T-cell (primary cell): ENCODE measurements at places on chromosomes 5 and 9. TPM values are rescaled to one million over a fixed set of nuclear protein-coding genes. Genes with fewer than 3 reads are reported as not detected.

Gene SLC36A2
- not detected for total RNA-seq

- H3K4me3 ChIP-seq, result no peak overlapping the region
- H3K36me3 ChIP-seq, result no peaks in the 10 kb centered on the region
- H3K27me3 ChIP-seq, result no peaks in the 10 kb centered on the region
Observed at GRCh38 chr9:111891910-111892499, 4.6 kb upstream of the UGCG start.

Gene ZSWIM6
- total RNA-seq, result 9.7 TPM

Gene GDA
- not detected for total RNA-seq

DNA sequence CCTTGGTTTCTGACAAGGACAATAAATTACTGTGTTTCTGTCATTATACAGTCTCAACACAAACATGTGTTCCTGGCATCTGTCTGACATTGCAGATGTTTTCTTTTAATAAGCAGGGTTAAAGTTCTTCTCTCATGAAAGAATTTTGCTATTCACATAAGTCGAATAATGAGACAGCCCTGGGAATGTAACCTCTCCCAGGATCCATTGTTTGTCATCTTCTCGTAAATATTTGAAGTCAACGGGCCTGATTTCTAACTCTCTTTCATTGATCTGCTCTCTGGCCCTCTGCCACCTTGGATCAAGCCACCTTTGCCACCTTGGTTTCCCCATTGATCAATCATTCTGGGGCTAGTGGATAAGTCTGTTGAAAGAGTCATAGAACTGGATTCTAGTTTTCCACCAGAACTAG is 12.9 kb upstream of the CAST start:
- no peak overlapping the region for H3K27ac ChIP-seq
- H3K4me3 ChIP-seq, result no peak overlapping the region
- DNase-seq, result no peak
- H3K27me3 ChIP-seq, result no peaks in the 10 kb centered on the region
- no peaks in the 10 kb centered on the region for H3K36me3 ChIP-seq

GRCh38 chr5:1431896-1432295 is 13.3 kb downstream of the SLC6A3 start:
- H3K27ac ChIP-seq, result no peak overlapping the region
- DNase-seq, result no peak

Gene INSL6
- total RNA-seq, result not detected

DNA sequence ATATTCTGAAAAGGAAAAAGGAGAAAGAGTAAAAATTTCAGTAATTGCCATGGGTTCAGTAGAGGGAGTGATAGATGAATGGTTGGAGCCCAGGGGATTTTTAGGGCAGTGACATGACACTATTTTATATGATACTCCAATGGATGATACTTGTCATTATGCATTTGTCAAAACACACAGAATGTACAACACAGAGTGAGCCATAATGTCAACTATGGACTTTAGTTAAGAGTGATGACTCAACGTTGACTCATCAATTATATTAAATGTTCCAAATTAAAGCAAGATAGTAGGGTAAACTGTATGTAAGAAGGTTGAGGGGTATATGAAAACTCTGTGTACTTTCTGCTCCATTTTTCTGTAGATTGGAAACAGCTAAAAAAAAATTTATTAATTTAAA is 586.4 kb downstream of the TAF11L14 start:
- no peak overlapping the region for H3K27ac ChIP-seq
- no peak for DNase-seq
- no peak overlapping the region for H3K4me3 ChIP-seq
- H3K36me3 ChIP-seq, result no peaks in the 10 kb centered on the region

GRCh38 chr5:79750611-79751510 is 61.2 kb downstream of the CMYA5 start:
- DNase-seq, result no peak
- peaks cover 3% of the 10 kb centered on the region for H3K4me1 ChIP-seq
- H3K27me3 ChIP-seq, result no peaks in the 10 kb centered on the region
- no peak overlapping the region for H3K4me3 ChIP-seq
- H3K36me3 ChIP-seq, result no peaks in the 10 kb centered on the region

Gene WDR38
- total RNA-seq, result not detected

DNA sequence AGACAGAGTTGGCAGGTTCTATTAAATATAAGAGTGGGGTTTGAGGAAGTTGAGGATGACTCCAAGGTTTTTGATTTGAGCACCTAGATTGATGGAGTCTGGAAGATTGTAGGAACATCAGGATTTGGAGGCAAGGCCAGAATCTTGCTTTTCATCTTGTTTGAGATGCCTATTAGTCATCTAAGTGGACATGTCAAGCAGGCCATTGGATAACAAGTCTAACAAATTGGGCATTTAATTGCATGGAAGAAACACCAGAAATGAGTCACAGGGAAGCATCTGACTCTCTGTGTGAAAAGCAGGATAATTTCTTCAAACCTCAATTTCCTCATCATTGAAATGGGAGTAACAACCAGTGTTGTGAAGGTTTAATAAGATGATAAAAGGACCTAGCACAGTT is 53.3 kb upstream of the ARL15 start:
- H3K27ac ChIP-seq, result no peak overlapping the region
- H3K36me3 ChIP-seq, result no peaks in the 10 kb centered on the region

DNA sequence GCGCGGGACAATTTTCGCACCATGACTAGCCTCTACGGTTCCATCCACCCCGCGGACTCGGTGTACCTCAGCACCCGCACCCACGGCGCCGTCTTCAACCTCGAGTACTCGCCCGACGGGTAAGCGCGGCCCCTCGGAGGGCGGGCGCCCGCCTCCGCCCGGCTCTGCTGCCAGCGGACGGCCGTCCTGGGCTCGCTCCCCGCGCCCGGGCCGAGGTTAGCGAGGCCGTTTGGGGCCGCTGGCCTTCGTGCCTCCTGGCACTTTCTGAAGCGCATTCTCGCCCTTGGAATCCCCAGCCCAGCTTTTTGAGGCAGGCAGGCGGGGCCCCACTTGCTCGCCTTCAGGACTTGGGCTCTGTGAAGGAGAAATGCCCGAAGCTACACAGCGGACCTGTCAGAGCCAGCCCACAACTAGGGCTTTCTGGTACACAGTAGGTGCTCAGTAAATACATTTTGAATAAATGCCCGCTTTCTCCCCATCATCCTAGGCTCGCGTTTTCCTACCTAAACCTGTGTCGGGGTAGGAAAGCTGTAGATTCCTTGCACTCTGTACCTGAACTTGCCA is 772 bp downstream of the DCAF10 start:
- H3K27ac ChIP-seq, result no peak overlapping the region
- no peaks in the 10 kb centered on the region for H3K36me3 ChIP-seq
- H3K4me1 ChIP-seq, result peaks cover 16% of the 10 kb centered on the region

- no peaks in the 10 kb centered on the region for H3K27me3 ChIP-seq
- no peak overlapping the region for H3K4me3 ChIP-seq
- H3K4me1 ChIP-seq, result peaks cover 2% of the 10 kb centered on the region
- no peak overlapping the region for H3K27ac ChIP-seq
- no peaks in the 10 kb centered on the region for H3K36me3 ChIP-seq
- no peak for DNase-seq
Observed at GRCh38 chr5:56464935-56465768, 232.0 kb upstream of the ANKRD55 start.

Gene PCSK5
- 19.5 TPM for total RNA-seq

Gene TRIM7
- 1.6 TPM for total RNA-seq

Gene PPP2R2B
- 10.6 TPM for total RNA-seq

DNA sequence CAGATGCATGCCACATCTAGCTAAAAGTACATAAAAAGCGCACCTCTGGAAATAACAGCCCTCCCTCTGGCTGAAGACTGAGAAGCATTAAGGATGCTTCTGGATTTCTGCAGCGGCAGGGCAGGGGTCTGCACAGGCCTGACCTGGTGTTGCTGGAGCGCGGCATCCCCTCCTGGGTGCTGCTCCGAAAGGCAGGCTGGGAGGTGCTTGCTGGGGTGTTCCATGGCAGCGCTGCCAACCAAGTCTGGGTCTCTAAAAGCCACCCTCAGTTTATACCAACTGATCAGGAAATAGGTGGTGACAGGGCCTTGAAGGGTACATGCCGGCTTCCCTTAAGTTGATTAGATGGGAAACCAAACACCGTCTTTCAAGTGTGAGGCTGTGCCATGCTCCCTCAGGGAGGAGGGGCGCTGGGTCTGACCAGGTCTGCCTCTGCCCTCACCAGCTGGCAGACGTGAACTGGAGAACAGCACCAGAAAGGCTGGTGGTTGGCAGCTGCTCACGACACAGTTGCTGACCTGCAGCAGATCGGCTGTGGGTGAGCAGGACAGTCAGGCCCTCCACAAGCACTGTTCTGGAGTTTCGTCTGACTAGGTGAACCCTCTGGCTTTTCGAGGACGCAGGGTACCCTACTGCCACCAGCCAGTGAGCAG is 81.6 kb downstream of the DAP start:
- H3K4me1 ChIP-seq, result no peaks in the 10 kb centered on the region
- no peak overlapping the region for H3K4me3 ChIP-seq
- peaks cover 13% of the 10 kb centered on the region for H3K36me3 ChIP-seq
- H3K27ac ChIP-seq, result no peak overlapping the region

DNA sequence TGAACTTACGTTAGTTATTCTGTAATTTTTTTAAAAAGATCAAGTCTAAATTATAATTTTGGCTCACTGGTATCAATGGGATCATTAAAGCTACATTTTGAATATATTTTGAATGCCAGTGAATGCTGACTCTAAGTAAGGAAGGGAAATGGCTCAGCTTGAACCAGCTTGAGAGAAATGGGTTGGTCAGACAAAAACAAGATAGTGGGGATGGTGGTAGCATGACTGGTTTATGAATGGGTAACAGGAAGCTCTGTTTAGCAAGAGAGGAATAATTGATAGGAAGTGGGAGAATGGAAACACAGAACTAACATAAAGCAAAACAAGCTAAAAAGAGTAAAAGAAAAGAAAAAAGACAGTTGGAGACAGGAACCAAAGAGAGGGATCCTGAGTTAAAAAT is 220.2 kb downstream of the ADAMTS6 start:
- no peaks in the 10 kb centered on the region for H3K27me3 ChIP-seq
- no peak for DNase-seq
- no peak overlapping the region for H3K4me3 ChIP-seq
- no peaks in the 10 kb centered on the region for H3K4me1 ChIP-seq
- no peak overlapping the region for H3K27ac ChIP-seq

GRCh38 chr9:86660146-86660943 is 287.0 kb downstream of the GAS1 start:
- no peaks in the 10 kb centered on the region for H3K36me3 ChIP-seq
- peaks cover 2% of the 10 kb centered on the region for H3K4me1 ChIP-seq
- no peak overlapping the region for H3K27ac ChIP-seq
- no peak for DNase-seq
- H3K4me3 ChIP-seq, result no peak overlapping the region

- H3K4me1 ChIP-seq, result peaks cover 11% of the 10 kb centered on the region
- no peak for DNase-seq
- H3K36me3 ChIP-seq, result no peaks in the 10 kb centered on the region
- H3K4me3 ChIP-seq, result no peak overlapping the region
- H3K27ac ChIP-seq, result no peak overlapping the region
- no peaks in the 10 kb centered on the region for H3K27me3 ChIP-seq
Observed at GRCh38 chr9:36854751-36855150, 179.3 kb downstream of the PAX5 start.

- H3K27me3 ChIP-seq, result no peaks in the 10 kb centered on the region
- H3K27ac ChIP-seq, result no peak overlapping the region
- no peaks in the 10 kb centered on the region for H3K4me1 ChIP-seq
- no peak overlapping the region for H3K4me3 ChIP-seq
- DNase-seq, result no peak
Observed at GRCh38 chr9:77708064-77708815, 60.1 kb upstream of the GNA14 start.

Gene ADAMTS12
- 0.03 TPM for total RNA-seq

Gene ZNF618
- total RNA-seq, result 0.82 TPM

DNA sequence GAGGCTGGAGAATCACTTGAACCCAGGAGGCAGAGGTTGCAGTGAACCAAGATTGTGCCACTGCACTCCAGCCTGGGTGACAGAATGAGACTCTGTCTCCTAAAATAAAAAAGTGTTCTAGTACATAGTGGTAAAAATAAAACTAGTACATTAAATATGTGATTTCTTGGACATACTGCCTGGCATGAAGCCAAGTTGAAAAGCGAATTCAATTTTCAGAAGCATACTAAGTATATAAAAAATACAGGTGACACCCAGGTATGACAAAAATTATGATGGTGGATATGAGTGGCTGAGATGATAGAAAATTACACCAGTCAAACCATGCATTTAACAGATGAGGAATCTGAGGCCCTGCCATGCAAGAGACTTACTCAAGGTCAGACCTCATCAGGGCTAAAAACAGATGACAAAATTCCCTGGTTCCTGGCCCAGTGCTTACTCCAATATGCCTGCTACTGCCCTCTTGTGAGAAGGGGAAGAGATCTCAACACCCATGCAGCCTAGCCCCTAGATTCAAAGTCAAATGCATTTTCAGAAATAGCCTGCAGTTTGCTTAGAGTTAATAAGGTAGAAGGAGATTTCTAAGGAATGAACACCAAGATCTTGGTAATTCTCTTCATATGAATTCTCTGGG is 46.6 kb upstream of the GNPDA1 start:
- H3K4me1 ChIP-seq, result peaks cover 15% of the 10 kb centered on the region
- no peak for DNase-seq
- no peaks in the 10 kb centered on the region for H3K27me3 ChIP-seq
- H3K27ac ChIP-seq, result no peak overlapping the region

Gene CTNND2
- total RNA-seq, result not detected

GRCh38 chr5:67887748-67888161 is 327.8 kb upstream of the PIK3R1 start:
- DNase-seq, result no peak
- no peak overlapping the region for H3K27ac ChIP-seq
- no peaks in the 10 kb centered on the region for H3K27me3 ChIP-seq
- H3K36me3 ChIP-seq, result no peaks in the 10 kb centered on the region

Gene GRM6
- total RNA-seq, result not detected
